ENCODE measurements at places on chromosomes 12 and 14.

DNA sequence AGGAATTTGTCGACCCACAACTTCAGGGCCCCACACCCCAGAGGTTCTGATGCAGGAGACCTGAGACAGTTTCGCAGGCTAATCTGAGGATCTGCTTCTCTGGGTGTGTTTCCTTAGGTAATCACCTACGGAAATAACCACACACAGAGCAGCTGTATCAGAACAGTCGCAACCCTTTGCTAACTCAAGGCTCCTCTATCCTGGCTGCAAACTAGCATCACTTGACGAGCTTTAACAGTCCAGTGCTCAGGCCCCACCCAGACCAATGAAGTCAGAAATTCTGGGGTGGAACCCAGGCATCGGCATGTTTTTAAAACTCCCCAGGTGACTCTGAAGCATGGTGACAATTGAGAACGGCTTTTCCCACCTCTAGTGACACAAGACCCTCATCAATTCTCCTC, 20.7 kb downstream of the SLC7A7 start:
- DNase-seq: no peak

- peak; percentile 9 for DNase-seq
Observed at GRCh38 chr14:101731187-101732080, 30.1 kb upstream of the PPP2R5C start.

GRCh38 chr12:6867413-6868210, at the start of gene TPI1:
Gene TPI1 (plus strand): TSS chr12:6867531. CDS start chr12:6867567, 36 bp downstream.
- DNase-seq: no peak

- no peak for DNase-seq
Observed at GRCh38 chr14:61739133-61739532, 23.1 kb upstream of the SNAPC1 start.

- no peak for DNase-seq
Observed at GRCh38 chr12:110079477-110080400, 31.4 kb upstream of the C12orf76 start.

DNA sequence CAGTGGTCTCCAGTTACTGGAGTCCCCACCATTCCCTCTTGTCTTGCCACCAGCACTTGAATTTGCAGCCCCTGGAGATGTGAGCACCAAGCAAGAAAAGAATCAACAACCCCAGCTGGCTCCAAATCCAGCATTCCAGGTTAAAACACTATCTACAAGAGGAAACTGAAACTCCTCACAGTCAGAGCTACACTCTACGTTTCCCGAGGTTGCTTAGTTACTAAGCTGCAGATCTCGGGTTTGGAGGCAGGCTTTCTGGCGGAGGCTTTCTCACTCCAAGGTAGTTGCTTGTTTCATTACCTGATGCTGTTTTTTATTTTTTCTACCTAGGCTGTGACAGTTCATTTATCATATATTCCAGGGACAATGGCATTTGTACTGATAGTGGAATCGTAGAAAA, 248.1 kb downstream of the GLT1D1 start:
- no peak for DNase-seq

GRCh38 chr12:67456431-67456901, 187.3 kb downstream of the CAND1 start:
- peak; percentile 53 for DNase-seq

GRCh38 chr12:28294300-28294699, 104.0 kb downstream of the CCDC91 start:
- no peak for DNase-seq

- peak; percentile 75 for DNase-seq
Observed at GRCh38 chr12:14384783-14385638, 19.5 kb downstream of the ATF7IP start.

DNA sequence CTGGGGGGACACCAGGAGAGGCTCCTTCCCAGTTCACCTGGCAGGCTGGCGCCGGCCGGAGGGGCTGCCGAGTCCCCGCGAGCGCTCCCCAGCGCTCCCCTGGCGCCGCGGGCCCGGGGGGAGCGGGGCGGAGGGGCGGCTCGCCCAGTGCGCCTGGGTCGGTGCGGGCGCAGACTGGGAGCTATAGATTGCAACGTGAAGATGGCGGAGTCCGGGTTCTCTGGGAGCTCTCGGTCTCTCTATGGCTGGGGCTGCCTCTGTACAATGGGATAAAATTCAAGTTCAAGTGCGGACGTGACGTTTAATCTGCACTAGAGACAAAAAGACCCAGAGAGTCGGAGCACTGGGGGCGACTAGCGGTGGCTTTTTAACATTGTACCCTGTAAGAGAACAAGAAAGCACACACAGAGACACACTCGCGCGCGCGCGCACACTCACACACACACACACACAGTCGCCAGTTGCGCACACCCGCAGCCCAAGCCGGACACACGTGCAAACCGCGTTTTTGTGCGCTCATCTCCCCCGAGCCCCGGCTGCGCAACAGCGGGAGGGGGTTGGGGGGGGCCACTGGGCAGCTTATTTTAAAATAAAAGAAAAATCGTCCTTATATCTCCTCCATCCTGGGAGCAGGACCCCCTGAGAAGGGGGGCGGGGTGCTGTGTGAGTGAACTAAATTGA, at the start of gene BCL11B:
Gene BCL11B, minus strand, starts transcription at position 247 of the 681 bp plus-strand sequence. CDS start 979 bp downstream, outside the sequence.
- DNase-seq: peak; percentile 12

DNA sequence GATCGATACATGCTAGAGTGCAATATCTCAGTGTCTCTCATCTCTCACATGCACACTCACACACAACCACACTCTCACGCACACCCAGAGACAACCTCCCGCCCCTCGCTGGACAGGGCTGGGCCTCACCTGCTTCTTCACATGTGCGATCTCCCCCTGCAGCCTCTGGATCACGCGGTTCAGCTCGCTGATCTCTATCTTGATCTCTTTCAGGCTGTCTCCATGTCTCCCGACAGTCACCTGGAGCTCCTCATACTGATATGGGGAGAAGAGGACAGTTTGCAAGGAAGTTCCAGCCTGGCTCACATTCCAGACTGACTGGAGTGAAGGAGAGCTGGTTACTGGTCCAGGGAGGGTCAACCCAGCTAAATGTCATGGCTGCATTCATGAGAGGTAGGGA, 4.4 kb downstream of the KRT2 start:
- DNase-seq: no peak

- DNase-seq: no peak
Observed at GRCh38 chr12:89084751-89085150, 267.6 kb downstream of the DUSP6 start.

DNA sequence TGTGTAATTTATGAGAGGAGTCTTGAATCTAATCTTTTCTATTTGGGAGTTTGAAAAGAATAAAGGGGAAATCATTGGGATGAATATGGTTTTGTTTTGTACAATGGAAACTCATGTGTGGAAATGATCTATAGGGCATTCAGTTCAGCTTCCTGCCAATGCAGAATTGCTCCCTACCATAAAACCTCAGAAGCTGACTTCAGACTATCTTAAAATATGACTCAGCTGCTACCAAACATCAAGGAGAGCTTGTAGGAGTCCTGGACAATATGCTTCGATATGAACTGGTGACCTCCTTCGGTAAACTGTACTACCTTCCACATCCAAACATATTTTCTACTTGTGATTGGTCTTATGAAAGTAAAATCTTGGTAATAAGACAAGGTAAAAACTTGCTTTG, 160.6 kb downstream of the CAPZA3 start:
- DNase-seq: no peak

- DNase-seq: no peak
Observed at GRCh38 chr14:101198398-101199027, 295.0 kb upstream of the RTL1 start.

DNA sequence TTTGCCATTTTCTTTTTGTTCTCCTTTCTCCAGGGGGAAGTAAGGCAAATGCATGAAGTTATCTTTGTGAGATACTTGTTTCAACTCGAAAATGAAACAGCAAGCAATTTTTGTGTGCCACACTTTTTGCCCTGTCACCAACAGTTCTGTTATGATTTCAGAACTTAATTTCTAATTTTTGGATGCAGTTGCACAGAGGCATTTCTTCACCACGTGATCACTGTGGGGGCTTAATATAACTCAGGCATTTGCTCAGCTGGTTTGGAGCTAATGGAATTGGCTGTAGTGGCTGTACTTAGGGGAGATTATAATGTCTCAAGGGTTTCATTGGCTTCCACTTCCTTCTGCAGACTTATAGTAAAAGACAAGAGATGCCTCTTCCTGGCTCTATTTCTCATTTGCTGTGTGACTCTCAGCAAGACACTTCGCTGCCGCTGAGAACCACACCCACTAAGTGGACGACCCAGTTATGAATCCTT, 452.4 kb downstream of the RAD51B start:
- DNase-seq: no peak

DNA sequence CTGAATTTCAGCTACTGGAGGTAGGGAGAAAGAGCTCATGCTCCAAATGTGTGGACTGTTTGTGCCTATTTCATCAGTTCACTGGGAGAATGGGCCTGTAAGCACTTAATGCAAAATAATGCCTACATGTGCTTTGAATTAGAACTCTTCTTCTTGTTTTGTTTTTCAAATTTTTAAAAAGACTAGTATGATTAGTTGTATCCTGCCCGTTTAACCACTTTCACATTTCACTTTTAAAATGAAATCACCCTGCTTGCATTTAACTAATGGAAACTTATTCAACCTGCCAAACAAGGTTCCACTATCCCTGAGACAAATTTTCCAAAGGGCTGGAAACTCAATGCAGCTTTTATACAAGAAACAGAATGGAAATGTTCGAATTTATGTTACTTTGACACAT, 79.7 kb downstream of the SAMD4A start:
- DNase-seq: no peak

GRCh38 chr12:115756271-115756670, 521.2 kb downstream of the MED13L start:
- no peak for DNase-seq

DNA sequence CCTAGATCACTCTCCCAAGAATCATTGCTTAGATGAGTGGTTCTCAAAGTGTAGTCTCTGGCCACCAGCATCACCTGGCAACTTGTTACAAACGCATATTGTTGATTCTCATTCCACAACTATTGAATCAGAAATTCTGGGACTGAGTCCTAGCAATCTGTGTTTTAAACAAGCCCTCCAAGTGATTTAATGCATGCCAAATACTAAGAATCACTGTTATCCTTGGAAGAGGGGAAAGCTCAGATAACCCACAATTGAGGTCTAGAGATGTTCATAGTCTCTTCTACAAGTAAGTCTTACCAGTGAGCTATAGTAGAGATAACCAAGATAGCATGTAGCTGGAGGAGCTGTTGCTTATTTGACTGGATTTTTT, 666.6 kb downstream of the DIO2 start:
- peak; percentile 86 for DNase-seq

DNA sequence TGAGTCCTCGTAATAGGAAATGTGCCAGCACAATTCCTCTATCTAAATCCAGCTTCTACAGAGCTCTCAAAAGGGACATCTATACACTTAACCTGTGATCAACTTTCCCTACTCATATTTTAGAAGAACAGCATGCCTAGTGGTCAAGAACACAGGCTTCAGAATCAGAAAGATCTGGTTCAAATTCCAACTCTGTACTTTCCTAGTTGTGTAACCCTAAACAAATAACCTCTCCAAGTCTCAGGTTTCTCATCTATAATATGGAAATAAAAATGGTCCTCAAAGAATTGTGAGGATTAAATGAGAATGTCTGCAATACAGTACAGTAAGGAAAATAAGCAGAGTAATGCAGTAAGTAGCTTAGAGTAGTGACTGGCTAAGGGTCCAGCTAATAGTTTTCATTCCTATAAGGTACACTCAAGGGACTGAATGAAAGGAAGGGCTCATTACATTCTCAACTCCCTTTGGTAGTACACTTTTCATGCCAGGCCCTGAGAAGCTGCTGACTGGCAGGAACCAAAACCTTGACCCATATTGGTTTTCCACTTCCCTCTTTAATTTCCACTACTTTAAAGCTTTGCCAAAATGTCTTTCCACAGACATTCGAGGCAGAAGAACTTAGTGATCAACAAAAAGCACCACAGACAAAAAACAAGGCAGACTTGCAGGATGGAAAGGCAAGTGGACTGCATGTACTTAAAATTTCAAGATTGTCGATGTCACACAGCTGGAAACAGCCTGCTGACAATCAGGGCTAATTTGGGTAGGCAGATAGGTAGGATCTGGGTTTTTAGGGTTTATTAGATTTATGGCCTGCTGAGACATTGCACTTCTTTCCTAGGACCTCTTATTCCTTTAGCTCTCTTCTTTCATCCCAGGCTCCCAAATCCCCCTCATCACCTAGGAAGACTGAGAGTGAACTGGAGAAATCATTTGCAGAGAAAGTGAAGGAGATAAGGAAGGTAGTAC, 4.3 kb downstream of the CCDC196 start:
- no peak for DNase-seq

- DNase-seq: no peak
Observed at GRCh38 chr12:52907092-52907810, 2.4 kb upstream of the KRT8 start.

DNA sequence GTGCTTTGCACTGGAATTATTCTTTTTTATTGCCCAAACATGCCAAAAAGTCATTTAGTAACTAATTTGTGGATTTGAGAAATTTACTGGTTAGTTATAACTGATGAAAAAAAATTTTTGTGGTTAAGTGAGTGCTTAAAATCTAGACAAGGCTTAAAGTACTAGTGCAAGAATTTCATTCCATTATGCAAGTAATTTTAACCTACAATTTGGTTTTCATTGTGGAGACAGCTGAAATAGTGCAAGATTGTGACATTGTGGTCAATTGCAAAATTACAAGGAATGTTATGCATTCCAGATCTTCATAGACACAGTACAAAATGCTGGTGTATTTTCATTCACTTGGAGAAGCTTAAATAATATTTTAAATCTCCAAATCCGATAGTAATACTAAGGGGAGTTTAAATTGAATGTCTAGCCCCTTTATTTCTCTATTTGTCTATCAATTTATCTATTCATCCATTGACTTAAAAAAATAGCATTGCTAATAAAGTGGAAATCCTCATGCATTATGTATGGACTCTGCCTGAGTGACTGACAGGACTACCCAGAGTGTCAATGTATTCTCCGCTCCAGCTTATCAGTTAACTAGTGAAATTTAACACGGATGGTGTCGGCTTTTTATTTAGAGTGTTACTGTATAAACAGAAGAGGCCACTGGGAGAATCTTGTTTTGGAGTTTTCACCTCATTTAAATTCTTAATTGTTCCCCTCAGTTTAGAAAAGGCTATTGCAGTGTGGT, 125.9 kb downstream of the ALX1 start:
- DNase-seq: peak; percentile 34

DNA sequence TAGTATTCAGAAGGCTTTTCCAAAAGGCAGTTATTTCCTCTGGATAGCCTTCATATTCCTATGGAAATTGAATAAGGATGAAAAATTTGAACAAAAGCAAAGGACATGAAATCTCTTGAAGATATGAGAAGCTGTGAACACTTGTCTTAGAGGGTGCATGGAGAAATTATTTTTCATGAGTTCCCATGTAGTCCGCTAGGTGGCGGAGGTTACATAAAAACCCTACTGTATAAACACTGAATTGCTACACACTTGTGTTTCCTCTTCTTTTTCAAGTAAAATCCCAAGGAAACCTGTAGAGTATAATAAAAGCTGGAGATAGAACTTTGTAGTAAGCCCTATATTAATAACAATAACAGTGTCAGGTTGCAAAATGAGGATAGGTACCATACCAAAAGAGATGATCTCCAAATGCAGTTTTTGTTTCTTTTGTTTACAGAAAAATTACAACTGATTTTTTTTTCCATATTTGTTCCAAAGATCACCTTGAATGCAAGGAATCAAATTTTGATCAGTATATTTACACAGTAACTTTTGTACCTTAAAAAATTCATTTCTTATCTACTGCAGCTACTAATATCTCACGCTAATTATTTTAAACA, 37.8 kb upstream of the OR4E1 start:
- DNase-seq: peak; percentile 4
